ENCODE measurements at places on chromosomes 7 and 10.

- DNase-seq, result no peak
These were observed 75.5 kb downstream of the ZNF777 start for GRCh38 chr7:149385195-149385950.

- DNase-seq, result no peak
These were observed 213.5 kb upstream of the TMEM229A start for GRCh38 chr7:124246262-124246863.

DNA sequence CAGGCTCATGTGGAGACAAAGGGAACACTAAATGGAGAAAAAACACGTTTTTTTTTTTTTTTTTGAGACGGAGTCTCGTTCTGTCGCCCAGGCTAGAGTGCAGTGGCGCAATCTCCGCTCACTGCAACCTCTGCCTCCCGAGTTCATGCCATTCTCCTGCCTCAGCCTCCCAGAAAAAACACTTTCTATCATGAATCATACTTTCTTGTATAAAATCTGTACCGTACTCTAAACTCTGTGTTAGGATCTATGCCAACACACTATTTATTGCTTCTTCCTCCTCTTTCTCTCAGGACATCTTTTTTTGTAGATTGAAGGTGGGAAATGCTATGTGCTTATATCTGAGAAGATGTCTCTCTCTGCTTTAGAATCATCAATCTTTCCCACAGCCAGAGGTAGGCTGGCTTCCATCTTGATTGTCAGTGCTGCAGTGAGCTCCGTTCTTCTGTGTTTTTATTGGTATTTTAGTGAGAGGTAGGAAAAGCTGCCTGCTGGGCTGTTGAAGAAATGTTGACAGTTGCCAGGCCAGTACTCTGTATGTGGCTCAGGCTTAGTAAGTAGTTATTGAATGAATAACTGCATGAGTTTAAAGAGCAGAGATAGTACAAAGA is 101.1 kb downstream of the GPR85 start:
- DNase-seq, result no peak

- DNase-seq, result no peak
These were observed 324.1 kb downstream of the PHF14 start for GRCh38 chr7:11297764-11298163.

GRCh38 chr10:105413997-105414396 is 772.9 kb downstream of the SORCS3 start:
- no peak for DNase-seq

DNA sequence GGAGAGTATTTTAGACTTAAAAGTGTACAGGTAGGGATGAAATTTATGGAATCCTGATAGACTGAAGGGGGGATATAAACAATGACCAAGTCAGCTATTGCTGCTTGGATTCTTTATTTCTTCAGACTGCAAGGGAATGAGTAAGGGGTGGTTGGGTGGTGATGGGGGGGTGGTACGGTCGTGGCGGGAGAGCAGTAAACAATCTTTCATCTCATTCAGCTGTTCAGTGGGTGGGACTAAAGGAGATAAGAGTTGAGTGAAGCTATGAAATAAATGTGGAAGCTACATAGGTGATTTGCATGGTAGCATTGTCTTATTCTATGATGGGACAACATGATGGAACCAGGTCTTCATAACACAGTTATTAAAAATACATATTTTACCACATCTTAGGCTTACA is 1.8 kb downstream of the SEPTIN7 start:
- peak; percentile 12 for DNase-seq

DNA sequence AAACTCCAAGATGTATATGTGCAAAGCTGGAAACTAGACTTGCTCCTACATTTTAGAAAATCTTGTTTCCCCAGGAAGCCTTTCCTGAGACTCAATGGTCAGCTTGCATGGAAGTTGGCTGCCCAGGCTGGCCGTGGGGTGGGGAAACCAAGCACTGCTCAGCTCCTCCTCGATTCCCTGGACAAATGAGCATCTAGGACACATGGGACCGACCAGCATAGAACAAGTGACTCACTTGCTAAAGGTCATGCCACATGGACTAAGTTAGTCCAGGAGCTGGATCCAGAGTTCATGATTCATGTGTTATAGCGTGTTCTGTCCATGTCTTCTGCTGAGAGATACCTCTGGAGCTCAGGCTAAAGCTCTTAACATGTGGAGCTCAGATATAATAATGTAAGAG is 6.2 kb downstream of the FAM180A start:
- no peak for DNase-seq

DNA sequence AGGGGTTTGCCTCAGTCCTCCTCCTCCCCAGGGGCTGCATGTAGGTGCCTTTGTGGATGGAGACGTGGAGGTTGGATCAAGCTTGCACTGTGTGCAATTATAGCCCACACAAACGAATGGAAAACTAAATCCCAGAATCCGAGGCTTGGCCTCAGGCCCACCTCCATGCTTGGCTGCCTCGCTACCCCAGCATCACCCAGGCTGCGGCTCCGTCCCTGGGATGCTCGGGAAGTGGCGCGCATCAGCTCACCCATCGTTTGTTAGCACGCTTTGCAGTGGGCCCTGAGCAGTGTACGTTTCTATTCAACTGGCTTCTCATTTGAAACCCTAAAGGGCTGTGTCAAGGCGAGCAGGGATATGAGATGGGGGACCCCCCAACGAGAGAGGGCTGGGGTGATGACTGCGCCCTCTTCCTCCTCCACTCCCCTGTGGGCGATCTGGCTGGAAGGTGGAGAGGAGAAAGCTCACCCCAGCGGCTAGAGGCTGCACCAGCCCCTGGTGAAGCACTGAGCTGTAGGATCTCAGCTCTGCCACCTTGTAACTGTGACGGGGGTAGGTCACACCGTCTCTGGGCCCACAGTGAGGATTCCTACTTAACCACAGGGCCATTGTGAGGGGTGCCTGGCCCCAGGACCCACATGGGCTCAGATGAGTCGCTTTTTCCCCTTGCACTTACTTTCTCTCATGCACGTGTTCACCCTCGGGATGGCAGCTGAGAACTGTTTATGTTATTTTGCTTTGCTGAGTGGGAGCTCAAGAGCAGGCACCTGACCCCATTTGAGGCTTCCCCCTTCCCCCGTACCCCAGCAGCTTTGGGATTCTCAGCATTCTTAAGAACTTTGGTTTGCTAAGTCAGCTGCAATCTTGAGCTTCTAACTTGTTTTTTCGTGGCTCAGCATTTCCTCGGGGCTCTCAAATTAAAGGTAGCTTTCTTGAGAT is 12.7 kb upstream of the BTBD16 start:
- DNase-seq, result no peak

GRCh38 chr7:27616914-27617548 is 45.7 kb downstream of the HIBADH start:
- no peak for DNase-seq
